ENCODE measurements at places on chromosomes 7 and 10.

DNA sequence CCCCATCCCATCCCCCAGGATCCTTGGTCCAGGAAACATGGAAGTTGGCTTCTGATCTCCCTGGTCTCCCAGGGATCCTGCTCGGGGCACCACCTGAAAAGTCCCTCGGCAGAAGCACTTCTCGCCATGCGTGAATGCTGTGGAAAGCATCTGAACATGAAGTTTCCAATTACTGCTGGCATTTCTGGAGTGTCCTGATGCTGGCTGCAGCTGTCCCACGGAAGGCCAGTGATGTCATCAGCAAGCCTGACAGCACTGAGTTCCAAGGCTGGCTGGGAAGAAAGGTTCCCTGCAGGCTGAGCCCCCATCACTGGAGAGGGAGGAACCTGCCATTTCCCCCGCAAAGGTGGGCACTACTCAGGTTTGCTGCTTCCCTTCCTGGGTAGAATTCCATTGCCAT, 71.4 kb downstream of the KCNMA1 start:
- DNase-seq = no peak

DNA sequence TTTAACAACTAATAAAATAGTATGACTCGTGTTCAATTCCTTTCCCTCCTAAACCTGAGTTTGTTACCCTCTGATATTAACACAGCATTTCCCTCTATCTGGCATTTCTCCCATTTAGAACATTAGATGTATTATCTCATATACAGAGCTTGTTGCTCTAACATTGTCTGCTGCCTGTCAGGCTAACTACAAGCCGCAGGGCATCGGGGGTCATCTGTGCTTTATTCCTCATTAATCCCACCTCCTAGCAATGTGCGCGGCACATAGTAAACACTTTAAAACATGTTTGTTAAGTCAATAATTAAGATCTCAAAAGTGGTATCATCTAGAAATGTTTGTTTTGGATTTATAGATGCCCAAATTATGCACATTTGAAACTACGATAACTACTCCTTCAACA, 52.9 kb upstream of the NEBL start:
- DNase-seq = no peak

DNA sequence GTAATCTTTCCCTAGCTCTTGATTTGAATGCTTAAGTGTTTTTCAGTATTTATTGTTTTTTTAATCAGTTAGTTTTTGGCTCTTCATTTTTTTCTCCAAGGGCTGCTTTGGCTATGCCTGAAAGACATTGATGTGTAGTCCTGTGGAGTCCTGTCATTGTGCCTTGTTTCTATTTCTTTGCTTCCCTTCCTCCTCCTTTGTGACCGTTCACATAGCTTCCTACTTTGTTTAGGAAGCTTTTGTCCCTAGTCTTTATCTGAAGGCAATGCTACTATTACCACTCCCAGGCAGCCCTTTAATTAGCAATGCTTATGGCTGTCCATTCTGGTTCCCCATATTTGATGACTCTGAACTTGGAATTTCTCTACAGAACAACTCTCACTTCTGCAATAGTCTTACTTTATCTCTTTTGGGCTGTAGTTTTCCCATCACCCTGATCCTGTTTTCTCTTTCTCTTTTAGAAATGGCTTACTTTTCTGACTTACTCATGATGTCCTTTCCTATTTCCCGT, 39.9 kb downstream of the ADCYAP1R1 start:
- no peak for DNase-seq

GRCh38 chr10:91909117-91909677, at the start of gene FGFBP3:
Gene FGFBP3 (minus strand): TSS chr10:91909486. CDS start chr10:91908969, 517 bp downstream.
- DNase-seq = peak; percentile 12

DNA sequence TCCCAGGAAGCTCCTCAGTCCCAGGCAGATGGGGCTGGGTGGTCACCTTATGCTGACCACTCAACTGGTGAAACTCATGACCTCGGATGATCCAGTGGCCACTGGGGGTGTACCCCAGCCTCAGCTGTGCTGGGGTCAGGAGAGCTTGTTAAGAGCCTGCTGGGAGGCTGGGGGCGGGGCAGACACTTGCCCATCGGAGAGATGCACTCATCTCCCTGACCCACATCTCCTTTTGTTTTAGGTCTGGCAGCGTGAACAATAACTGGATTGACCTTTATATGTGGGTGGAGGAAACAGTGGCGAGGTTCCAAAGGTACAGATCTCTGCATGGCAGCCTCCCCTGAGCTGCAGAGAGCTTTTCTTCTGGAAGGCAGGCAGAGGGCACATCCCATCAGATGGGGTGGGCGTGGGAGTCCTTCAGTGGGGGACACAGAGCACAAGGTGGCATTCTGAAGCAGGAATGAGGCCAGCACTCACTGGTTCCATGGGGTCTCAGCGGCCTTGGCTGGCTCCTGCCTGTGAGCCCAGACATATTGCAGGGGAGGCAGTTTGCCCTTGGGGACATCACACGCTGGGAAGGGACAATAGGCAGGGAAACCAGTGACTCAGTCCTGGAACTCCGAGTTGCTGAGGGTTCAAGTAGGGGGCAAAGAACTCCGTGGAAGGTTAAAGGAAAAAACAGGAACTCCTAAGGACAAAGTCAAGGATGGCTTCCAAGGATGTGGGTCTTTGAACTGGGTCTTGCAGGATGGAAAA, 5.2 kb downstream of the ANTXRL start:
- DNase-seq = no peak

DNA sequence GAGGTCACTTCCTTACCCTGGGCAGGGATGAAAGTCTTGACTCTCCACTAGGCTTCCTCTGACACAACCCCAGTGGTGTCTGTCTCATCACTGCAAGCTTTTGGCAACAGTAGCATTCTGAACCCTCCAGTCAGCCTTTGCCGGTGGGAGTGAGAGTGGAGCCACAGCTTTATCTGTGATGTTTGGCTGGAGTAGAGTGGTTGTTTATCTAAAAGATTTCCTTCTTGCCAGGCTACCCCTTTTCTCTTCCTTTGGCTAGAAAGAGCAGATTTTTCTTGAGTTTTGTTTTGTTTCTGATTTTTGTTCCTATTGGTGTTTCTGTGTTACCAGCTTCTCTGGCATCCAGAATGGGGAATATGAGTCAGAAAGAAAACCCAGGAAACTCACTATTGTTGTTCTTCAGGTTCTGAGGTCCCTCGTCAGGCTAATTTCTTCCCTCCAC, 98.9 kb upstream of the KIF5B start:
- DNase-seq = no peak

DNA sequence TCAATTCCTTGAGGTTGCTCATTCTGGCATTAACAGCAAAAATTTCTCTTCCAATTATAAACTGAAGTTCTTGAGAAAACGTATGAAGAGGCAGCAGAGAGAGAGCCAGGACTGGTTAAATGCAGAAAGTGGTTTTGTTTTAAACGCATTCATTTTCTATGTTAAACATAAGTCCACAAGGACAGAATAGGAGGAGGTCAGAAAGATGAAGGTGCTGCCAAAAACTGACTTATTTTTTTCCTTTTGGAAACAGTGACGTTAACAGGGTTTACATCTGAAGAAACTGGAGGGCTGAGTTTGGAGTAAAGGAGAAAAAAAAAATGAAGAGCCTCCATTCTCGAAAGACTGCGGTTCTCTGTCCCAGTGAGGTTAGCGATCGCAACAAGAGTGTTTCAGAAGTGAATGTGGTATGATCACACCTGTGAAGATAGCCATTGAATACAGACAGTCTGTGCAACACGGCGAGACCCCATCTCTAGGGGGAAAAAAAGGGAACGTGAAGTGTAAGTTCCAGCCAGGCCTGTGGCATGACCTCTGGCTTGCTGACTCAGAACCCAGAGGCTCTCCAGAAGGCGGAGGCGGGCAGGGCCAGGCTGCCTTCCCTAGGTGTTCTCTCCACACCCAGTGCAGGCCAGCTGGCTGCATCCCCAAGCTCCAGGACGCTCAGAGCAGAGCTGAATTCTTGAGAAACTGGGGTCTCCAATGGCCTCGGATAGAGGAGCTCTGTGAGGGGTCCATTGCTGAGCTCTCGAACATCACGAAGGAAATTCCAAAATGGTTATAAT, 84.0 kb downstream of the CHST15 start:
- no peak for DNase-seq

GRCh38 chr10:33012306-33012705, 54.3 kb upstream of the ITGB1 start:
- no peak for DNase-seq

Data from anterior cingulate cortex (tissue), 58 donors.